ENCODE measurements at places on chromosomes 7 and 10.

DNA sequence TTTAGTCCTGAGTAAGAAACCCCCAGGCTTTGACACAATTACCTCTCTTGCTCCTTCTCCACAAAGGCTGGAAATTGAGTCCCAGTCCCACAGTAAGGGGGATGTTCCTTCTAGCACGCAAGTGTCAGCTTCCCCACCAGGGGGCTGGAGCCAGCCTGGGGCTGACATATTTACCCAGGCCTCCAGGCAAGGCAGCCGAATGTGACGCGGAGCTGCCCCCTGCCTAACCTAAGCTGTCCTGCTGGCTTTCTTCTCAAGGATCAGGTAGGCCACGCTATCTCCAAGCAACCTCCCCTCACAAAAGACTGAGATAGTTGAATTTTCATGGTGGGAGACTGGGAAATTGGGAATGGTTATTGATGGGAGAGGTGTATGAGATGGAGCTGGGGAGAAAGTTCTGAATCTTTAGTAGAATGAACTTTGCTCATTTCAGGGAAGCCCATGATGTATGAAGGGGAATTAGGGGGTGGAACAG is 19.2 kb upstream of the BMPER start:
- peak; percentile 72 for DNase-seq

- no peak for DNase-seq
Measured at GRCh38 chr7:24705461-24705954, 51.8 kb downstream of the GSDME start.

DNA sequence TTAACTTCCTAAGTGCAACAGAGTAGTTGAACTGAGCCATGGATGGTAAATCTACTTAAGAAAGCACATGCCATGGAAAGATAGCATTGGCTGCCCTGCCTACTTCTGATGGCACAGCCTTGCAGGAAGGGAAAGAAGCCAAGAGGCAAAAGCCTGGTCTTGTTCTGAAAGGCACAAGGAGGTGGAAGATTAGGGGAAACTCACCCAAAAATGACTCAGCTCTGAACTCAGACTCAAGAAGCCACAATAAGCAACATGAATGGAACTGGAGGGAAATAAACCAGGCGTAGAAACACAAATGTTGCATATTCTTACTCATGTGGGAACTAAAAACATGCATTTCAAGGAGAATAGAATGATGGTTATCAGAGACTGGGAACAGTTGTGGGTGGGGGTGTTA is 20.8 kb upstream of the ALOX5 start:
- no peak for DNase-seq

- DNase-seq: no peak
Measured at GRCh38 chr10:34467364-34467763, 347.7 kb downstream of the PARD3 start.

DNA sequence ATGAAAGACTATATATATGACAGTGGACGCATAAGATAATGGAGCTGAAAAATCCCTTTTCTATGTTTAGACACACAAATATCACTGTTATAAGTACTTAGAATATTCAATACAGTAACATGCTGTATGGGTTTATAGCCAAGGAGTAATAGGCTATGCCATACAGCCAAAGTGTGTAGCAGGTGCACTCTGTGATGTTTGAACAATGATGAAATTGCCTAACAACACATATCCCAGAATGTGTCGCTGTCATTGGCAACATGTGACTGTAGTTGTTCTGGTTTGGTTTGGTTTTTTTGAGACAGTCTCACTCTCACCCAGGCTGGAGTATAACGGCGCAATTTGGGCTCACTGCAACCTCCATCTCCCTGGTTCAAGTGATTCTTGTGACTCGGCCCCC is 26.1 kb downstream of the NOM1 start:
- DNase-seq: no peak

DNA sequence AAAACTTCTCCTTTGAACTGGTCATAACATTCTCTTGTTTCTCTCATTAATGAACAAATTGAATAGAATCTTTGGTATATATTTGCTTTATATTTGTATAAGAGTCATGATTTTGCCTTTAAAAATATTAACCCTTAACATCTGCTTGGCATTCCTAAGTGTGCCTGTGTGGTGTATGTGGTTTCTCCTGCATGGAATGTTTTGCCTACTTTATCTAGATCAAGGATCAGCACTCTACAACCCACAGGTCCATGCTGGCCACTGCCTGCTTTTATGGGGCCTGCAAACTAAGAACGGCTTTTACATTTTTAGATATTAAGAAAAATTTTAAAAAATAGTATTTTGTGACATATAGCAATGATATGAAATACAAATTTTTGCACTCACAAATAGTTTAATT is 4.3 kb upstream of the LAMB4 start:
- DNase-seq: no peak

- DNase-seq: peak; percentile 73
Measured at GRCh38 chr7:156656598-156656997, 16.0 kb downstream of the RNF32 start.

- DNase-seq: no peak
Measured at GRCh38 chr7:84058311-84059076, 136.1 kb downstream of the SEMA3A start.

DNA sequence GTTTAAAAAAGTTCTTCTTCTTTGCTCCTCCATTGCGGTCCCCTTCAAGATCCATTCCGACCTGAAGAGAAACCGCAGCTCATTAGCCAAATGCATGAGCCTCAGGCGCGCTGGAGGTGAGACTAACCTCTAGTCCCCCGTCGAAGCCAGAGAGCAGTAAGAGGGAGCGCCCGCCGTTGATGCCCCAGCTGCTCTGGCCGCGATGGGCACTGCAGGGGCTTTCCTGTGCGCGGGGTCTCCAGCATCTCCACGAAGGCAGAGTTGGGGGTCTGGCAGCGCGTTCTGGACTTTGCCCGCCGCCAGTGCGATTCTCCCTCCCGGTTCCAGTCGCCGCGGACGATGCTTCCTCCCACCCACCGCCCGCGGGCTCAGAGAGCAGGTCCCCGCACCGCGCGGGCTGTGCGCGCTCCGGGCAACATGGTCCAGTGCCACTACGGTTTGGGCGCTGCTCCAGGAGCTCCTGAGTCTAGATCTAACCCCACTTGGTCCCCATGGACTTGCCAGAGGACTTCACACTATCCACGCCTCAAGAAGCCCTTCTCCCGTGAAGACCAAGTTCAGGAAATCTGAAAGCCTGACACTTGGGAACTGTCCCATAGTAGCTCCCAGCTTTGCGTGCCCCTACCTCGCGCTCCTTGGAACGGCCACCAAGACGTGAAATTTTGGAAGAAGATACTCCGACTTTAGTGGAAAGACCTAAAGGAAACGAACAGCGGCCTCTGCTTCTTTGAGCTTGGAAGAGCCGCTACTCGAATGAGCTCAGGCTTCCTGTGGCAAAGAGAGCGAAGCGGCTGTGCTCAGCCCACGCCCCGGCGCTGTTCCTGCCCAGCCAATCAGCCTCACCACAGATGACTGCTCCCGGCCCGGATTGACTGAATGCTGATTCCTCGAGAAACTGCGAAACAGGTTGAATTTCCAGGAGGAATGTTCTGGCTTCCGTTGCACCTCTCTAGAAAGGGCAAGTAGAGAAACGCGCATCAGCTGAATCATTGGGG is at the start of gene ABCB1:
ABCB1 (minus strand) TSS at position 755 of the 995 bp plus-strand sequence; CDS start at position 55, 700 bp downstream.
- peak; percentile 79 for DNase-seq

DNA sequence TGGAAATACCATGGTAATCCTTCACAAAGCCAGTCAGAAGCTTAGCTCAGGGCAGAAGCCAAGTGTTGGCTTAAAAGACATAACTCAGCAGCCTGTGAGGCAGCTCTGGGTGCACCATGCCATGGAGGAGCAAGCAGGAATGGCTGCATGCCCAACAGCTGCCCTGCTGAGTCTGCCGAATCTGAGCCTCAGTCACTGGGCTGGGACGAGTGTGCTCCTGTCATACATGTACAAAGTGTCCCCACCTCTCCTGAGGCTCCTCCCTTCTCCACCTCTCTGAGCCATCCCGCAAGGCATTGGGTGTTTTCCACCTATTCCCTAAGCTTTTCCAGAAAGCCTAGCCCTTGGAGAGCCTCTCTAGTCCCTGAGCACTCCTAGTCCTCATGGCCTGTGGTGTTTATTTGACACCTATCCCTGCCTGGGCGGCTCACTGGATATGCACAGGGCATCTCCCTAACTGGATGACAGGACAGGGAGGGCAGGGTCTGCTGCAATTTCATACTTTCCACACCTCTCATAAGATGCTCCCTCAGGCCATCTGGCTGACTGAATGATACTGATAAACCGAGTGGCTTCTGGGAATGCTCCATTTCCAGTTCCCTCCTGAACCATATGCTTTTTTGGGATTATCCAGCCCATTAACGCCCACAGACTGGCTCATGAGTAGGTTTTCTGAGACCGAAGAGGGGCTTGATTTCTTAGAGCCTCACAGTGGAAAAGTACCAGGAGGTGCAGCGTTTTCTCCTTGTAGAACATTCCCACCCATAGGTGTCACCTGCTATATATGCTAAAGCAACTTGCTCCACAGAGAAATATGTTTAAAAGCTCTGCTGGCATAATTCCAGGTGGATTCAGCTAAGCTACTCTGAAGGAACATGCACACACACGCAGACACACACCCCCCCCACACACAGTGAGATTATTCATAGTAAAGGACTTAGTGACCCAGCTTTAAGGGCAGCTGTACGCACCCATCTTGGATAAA is 199.3 kb downstream of the SNX10 start:
- peak; percentile 9 for DNase-seq

GRCh38 chr10:5575482-5576153 is 50.9 kb downstream of the CALML3 start:
- DNase-seq: no peak

DNA sequence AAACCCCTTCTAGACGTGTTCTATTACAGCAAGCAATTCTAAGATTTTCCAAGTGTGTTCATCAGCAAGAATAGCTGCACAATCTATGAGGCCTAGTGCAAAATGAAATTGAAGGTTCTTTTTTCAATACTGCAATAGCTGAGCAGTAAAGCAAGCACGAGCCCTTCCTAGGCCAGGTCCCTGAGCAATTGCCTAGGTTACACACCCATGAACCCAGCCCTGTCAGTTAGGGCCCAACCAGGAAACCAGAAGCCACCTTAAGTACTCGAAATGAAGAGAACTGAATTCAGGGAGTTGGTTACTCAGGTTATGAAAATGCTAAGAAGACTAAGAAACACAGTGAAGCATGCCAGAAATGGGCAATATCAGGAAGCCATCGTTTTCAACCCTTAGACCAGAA is 52.0 kb upstream of the VWC2 start:
- no peak for DNase-seq

GRCh38 chr10:79201706-79202105 is 132.9 kb downstream of the ZMIZ1 start:
- no peak for DNase-seq

DNA sequence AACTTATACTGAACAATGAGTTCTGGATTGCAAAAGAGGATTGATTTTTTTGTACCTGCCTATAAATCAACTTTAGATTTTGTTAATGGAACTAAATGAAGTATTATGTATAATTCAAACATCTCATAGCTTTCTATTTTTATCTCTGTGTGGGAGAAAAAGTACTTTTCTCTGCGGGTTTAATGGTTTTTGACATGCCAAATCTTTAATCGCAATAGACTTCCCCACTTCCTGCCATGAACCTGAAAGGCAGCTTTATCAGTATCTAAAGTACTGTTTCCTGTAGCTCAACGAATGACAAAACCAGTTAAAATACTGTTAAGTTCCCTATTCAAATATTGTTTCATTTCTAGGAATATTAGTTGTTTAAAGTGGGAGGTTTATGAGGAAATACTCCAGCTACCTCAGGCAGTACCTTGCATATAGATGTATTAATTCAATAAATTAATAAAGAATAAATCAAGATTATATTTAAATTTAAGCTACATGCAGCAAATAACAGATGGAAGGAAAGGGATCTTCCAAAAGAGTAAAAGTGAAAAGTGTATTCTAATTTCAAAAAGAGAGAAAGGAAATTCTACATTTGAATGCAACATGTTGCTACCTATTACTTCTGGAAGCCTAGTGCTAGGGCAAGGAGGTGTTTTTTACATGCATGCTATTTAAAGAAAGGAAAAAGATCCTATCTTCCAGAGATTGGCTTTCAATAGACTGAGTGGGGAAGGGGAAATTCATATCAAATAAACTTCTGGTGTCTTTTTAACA is 75.9 kb downstream of the SVOPL start:
- no peak for DNase-seq

- DNase-seq: no peak
Measured at GRCh38 chr7:138226001-138226476, 149.8 kb downstream of the AKR1D1 start.

- DNase-seq: no peak
Measured at GRCh38 chr10:57017356-57018037, 656.4 kb upstream of the ZWINT start.

DNA sequence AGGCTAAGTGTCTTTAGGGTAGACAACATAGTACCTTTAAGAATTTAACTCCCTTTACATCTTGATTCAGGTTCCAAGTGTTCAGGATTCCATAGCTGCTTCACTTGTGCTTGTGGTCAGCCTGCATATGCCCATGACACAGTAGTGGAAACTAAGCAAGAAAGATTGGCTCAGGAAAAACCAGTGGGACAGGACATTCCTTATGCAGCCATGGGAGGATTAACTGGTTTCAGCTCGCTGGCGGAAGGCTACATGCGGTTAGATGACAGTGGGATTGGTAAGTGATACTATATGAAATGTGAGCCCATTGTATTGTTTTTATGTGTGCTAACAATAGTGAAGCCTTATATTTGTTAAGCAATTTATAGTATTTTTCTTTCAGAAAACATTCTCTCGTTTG is 11.3 kb downstream of the FAM221A start:
- DNase-seq: no peak

GRCh38 chr10:10492420-10492819 is 525.3 kb upstream of the CELF2 start:
- DNase-seq: no peak

GRCh38 chr7:29950480-29950879 is 39.1 kb downstream of the SCRN1 start:
- DNase-seq: no peak

- no peak for DNase-seq
Measured at GRCh38 chr7:36605261-36606051, 118.8 kb downstream of the AOAH start.

DNA sequence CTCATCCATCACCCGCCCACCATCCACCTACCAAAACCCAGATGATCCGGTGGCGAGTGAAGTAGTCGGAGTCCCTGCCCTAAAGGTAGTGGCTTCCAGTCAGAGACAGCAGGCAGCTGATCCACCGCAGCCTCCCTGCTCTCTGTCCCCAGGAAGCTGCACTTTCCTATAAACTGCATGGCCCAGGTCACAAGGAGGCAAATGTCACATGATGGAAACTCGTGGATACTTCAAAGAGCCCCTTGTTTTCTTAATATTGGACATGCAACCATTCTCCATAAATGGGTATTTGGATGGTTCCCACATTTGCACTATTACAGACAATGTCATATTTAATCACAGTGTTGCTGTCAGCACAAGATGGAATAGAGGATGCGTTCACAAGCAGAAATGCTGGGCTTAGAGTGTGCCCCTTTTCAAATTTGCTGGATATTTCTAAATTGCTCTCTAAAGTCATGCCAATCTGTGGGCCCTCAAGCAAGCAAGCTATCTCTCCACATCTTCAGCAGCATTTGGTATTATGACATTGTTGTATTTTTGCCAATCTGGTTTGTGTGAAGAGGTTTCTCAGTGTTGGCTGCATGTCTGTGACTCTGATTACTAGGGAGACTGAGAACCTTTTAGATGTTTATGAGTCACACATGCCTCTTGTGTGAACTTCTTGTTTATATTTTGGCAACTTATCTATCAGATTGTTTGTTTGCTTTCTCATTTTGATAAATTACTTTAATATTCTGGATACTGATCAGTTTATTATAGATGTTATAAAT is 822.0 kb downstream of the TNS3 start:
- DNase-seq: no peak

Data from neural progenitor cell (in vitro differentiated cells).